ENCODE measurements at places on chromosomes 3 and 15. TPM values are rescaled to one million over a fixed set of nuclear protein-coding genes. Genes with fewer than 3 reads are reported as not detected.

The WNT7A gene
- 0.67 TPM for total RNA-seq

DNA sequence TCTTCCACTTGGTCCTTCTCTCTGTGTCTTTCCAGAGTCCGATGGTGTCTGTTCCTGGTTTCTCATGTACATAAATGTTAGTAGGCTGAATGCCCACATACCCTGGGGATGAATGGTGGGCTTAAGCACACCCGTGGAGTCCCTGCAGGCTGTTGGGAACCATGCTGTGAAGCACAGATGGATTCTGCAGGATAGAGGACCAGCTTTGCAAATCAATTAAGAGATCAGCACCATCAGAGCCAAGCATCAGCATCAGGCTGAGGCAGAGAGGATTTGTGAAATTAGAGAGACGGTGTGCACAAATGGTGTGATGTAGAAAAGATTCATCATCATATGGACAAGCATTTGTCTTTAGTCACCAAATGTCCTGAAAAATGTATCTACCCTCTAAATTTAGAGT lies 127.1 kb downstream of the SV2B start:
- DNase-seq = no peak

DNA sequence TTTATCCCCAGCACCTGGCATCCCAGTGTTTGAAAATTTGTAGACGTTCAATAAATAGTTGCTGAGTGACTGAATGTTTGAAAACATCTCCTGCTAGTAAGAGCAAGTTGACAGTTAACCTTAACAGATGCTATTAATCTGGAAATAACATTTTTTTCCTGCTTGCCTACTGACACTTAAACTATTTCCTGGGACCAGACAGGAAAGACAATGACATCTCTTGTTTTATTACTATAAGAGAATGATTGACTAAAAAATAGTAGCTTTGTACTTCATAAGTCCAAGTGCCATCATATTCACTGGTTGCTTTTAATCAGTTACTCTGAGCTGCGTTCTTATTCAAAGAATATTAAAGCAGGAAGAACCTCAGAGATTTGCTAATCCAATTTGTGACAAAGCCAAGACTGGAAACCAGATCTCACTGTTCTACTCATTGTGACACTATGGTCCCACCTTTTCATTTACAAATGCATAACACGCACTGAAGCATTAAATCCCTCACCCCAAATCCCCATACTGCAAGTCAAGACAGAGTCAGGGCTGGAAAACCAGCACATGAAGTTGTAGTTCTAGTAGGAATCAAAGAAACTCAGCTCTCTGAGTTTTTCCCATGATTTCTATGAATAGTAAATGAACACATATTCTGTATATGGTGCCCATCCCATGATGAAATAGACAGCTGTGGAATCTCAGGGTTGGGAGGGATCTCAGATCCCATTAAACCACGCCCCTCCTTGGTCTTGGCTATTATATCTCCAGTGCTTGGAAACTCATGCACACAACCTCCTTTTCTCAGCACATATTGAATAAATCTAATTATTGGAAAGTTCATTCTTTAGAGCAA lies 212.7 kb upstream of the P2RY1 start:
- DNase-seq = no peak

The IGSF10 gene
- total RNA-seq = 0.67 TPM

The PFN2 gene
- 15.9 TPM for total RNA-seq

The CPA3 gene
- total RNA-seq = 1.9 TPM

GRCh38 chr3:157134620-157135191 lies 25.2 kb downstream of the CCNL1 start:
- DNase-seq = no peak

- peak; percentile 34 for DNase-seq
Measured at GRCh38 chr3:8555113-8555661, 53.6 kb downstream of the LMCD1 start.

DNA sequence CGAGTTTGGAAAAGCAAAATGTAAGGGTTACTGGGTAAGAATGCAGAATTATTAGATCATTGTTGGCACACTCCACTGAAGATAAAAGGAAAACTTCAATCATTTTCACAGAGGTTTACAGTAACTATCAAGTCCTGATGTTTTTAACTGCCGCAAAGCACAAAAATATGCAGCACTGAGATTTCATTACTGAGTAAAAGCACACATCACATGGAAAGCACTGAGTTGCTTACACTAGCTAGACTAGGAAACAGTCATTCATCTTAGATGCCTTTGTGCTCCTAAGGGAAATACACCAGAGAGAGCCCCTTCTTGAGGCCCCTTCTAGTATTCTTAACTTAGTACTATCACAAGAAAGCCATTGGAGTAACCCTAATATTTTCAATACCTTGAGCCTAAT lies 11.8 kb upstream of the P2RY1 start:
- DNase-seq = no peak

The CYP11A1 gene
- 0.34 TPM for total RNA-seq

GRCh38 chr3:47441796-47442551 lies 33.8 kb downstream of the SCAP start:
- no peak for DNase-seq

- no peak for DNase-seq
Measured at GRCh38 chr15:100834731-100835130, 44.9 kb upstream of the ALDH1A3 start.

The GRM2 gene
- 0.49 TPM for total RNA-seq

- no peak for DNase-seq
Measured at GRCh38 chr3:21825684-21826083, 74.7 kb upstream of the ZNF385D start.

- DNase-seq = peak; percentile 64
Measured at GRCh38 chr3:51974963-51975851, at the start of gene ABHD14A. TSS of gene ABHD14A (plus strand) at chr3:51975064. CDS start at chr3:51975136, 72 bp downstream.

DNA sequence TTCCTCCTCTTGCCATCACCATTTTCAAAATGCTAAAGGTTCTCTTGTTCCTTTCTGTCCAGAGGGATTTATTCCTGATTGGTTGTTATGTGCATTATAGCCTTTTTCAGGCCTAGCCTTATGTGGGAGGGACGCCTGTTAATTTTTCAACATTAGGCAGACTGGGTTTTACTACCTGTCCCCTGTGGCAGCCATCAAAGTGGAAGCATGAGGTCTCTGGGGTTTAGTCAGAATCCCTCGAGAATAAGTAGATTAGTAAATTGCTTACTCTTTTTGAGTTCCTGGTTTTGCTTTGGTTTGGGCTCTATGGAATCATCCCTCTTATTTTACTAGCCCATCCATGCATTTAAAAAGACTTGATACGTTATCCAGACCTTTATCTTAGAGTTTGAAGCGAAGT lies 32.4 kb downstream of the PAK2 start:
- no peak for DNase-seq

DNA sequence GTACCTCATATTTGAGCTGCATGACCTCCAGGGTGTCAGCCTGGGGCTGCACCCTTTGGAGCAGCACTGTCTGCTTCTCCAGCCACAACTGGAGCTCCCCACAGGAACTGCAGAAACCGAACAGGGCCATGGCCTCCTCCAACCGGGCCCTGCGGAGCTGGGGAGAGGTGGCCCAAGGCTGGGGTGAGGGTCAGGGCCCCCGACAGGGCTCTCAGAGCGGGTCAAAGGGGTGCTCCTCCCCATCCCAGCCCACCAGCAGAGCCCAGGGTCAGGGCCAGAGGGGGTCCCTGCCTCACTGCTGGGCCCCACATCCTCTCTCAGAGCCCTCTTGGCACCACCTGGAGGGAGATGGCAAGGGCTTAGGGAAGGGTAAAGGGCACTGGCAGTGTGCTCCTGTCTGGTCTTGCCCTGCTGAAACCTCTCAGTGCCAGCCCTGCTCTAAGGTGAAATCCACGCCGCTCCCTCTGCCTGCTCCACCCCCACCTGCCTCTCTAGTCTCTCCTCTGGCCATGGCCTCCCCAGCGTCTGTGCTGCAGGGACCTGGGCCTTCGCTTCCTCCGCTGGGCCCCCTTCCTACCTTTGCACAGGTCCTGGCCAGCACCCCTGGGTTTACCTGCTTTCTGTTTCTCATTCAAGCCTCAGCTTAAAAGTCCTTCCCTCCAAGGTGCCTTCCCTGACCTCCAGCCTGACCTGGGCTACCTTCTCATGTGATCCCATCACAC lies 13.5 kb downstream of the SPTBN5 start:
- DNase-seq = no peak

DNA sequence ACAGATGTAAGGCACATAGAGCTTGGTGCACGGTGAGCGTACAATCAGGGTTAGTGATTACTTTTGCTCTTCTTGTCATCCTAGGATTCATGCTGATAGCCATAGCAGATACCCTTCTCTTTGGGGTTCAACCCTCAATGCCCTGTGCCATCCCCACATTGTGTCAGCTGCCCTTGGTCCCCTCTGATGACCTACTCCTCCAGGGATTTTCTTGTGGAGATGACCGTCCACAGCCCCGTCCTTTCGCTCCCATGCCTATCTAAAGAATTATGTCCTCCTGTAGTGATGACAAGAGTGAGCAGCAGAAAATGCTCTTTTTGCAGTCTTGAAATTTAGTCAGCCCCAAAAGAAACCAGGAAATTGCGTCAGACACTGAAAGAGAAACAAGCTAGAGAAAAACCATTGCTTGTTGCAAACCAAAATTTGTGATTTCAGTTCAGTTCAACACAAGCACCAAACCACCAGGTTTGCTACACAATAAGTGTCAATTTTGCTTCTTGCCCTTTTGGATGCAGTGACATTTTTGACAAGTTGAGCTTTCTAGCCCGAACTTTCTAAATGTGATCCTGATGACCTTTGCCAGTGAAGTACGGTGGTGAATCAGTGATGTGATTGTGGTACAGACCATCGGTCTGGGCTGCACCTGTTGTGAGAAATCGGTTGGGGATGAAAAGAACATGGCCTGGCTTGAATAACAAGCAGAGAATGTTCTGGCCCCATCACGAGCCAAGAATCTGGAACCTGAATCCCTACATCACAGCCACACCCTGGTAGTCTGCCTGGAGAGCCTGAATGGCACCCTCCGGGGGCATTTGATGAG lies 41.3 kb downstream of the CMTM7 start:
- DNase-seq = no peak

The ISL2 gene
- total RNA-seq = not detected

DNA sequence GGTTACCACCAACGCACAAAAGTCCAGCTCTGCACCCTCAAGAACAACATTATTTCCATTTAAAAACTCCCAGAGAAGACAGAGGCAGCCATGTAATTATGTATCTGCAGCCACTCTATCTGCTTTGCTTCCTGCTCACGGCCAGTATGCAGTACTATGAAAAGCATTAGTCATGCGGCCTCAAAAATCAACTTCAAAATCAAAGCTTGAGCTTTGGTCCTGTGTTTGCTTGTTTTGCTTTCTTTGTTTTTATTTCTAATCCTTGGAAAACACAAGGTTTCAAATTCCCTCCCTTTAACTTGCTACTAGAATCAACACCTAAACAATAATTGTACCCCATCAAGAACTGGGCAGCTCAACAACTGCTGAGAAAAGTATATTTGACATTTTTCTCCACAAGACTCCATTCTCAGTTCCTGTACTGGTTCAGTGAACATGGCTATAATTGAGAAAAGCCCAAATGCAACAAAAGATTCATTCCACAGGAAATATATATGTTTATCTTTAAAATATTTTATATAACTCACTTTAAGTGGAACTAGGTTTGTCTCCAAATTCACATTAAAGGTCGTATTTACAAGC lies 37.6 kb downstream of the GBE1 start:
- no peak for DNase-seq

All from lower leg skin (tissue), 4 donors.